Activated T-helper 1 cell treated with anti-CD3 and anti-CD28 coated beads, Interleukin-12 subunit alpha, Interleukin-12 subunit beta, Interleukin-2, Interleukin-4 antibody, amounts not matched to agents 30 ng/mL and 10 ng/mL and 1 ng/mL, durations not matched to agents 14 hours and 24 hours and 36 hours (primary cell): ENCODE measurements at places on chromosomes 3 and 15. TPM values are rescaled to one million over a fixed set of nuclear protein-coding genes. Genes with fewer than 3 reads are reported as not detected.

GRCh38 chr15:63950911-63951481 lies 95.3 kb downstream of the DAPK2 start:
- no peak for DNase-seq

DNA sequence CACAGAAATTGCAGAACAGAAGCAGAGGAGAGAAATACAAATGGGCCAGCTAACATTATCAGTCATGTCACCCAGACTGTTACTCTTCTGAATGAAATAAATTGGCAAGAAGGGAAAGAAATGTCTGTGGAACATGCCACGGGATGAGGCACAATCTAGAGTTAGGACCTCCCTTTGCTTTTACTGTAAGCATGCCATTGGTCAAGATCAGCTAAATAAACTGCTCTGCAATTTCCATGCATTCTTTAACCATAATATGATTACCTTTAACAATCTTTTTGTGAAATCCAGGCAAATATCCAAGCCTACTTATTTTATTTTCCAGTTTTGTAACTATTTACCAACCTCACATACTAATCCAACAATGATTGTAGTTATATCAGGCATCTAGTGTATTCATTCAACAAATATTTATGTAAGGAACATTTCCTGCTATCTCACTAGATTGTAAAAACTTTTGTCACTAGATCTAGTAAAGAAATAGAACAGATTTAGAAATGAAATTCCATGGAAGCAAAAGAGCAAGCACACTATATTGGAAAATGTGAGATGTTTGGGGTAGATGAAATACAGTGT lies 383.4 kb downstream of the MECOM start:
- DNase-seq = no peak

DNA sequence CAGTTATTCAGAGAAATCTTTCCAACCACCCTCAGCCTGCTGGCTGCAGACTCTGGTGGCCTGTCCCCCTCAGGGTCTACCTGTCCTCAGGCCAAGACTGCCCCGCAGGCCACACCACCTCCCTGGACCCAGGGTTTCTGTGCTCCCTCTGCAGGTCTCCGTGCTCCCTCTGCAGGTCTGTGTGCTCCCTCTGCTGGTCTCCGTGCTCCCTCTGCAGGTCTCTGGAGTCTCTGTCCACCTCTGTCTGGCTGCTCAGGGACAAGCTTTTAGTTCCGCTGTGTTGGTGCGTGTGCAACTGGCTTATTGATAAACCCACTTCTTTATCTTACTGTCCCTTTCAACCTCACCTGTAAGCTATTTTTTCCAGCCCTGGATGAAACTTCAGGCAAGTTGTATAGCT lies 30.1 kb downstream of the BDH1 start:
- DNase-seq = no peak

Gene GABRB3
- total RNA-seq = not detected in 2 replicates

DNA sequence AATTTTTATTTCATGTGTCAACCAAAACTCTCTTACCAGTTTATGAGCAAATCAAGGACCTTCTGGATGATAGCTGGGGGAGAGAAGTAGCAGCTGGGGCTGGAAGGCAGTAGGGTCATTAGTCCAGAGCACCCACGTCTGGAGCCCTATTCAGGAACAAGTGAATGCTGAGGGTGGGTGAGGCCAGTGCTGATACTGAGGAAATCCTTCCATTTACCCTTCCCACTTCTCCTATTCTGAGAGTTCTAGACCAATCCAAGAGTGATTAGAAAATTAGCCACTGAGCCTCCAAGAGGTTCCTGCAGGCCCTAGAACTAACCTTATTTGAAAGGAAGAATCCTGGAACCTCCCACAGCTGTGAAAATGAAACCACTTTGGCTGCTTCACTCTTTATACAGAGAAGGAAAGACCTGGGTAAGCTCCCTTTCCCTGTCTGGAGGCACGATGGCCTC lies 46.2 kb upstream of the VILL start:
- DNase-seq = no peak

DNA sequence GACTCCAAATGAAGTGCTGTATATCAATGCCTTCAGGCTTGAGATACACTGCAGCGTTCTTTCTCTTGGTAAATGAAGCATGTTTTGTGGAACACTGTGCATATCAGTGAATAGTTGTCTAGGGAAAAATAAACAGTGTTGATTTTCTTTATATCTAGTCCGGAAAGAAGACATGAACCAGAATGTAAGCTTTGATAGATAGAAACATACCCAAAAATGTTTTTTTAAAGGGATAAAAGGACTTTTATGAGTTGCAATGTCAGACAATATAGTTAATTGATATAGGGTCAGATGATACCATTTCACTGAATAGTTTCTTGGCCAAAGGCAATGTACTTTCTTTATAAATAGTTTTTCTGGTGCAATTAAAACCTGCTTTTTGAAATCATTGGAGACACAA lies 1037.8 kb downstream of the OTOL1 start:
- DNase-seq = no peak

- DNase-seq = no peak
Observed at GRCh38 chr3:175307642-175308041, 448.5 kb downstream of the NAALADL2 start.

- no peak for DNase-seq
Observed at GRCh38 chr3:196177567-196177966, 33.6 kb downstream of the ZDHHC19 start.

GRCh38 chr3:196920733-196921132 lies 21.6 kb downstream of the NCBP2 start:
- no peak for DNase-seq

Gene IQCF2
- not detected in 2 replicates for total RNA-seq

GRCh38 chr15:76251717-76252116 lies 59.6 kb downstream of the ETFA start:
- no peak for DNase-seq

DNA sequence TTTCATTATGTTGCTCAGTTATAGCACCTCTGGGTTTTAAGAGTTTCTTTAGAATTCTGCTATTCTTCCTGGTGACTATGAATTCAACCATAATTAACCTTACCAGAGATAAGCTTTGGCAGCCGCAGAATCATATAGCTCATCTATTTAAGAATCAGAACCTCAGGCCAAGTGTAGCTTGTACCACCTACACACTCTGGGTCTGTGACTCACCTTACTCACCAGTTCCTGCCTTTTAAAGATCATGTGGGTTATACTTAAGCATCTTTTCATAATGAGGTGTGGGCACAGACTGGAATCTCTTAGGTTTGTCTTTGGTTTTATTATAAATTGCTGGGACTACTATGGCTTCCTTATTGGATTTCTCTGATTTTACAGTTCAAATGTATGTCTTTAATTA lies 21.9 kb downstream of the CDV3 start:
- DNase-seq = no peak

DNA sequence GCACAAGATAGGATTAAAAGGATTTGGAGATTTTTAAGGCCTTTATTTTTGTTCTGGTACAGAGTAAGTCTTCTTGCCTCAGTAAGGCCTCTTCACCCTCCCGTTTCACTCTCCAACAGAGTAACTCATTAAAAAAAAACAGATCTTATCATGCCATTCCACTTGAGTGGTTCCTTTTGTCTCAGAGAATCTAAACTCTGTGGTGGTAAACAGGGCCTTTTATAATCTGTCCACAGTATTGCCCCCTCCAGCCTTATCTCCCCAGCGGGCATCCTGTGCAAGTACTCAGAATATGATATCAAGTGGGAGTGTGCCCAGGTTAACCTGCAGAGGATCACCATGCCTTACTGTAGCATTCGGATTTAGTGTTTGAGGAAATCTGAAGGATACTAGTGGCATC lies 20.3 kb upstream of the ATOSA start:
- DNase-seq = no peak

GRCh38 chr15:39332846-39333245 lies 248.0 kb upstream of the THBS1 start:
- no peak for DNase-seq

GRCh38 chr15:63896336-63897115 lies 62.8 kb upstream of the HERC1 start:
- peak; percentile 67 for DNase-seq

Gene SLCO2A1
- total RNA-seq = not detected in 2 replicates
